CD14-positive monocyte (primary cell): ENCODE measurements at places on chromosomes 6 and 20. TPM values are rescaled to one million over a fixed set of nuclear protein-coding genes. Genes with fewer than 3 reads are reported as not detected.

The GTSF1L gene
- polyA plus RNA-seq = not detected

The ADAM33 gene
- not detected for polyA plus RNA-seq

The RGL2 gene
- 15.5 TPM for polyA plus RNA-seq

The TMX4 gene
- 55.2 TPM for polyA plus RNA-seq

The RSPO3 gene
- polyA plus RNA-seq = not detected

The TFAP2D gene
- polyA plus RNA-seq = not detected

The OGFR gene
- polyA plus RNA-seq = 114 and 147 TPM in 2 replicates

The BPI gene
- polyA plus RNA-seq = 8.7 TPM

The CST2 gene
- not detected for polyA plus RNA-seq

The FLOT1 gene
- polyA plus RNA-seq = 153 TPM

The HSF2 gene
- 2.6 and 8.8 TPM in 2 replicates for polyA plus RNA-seq

The GHRH gene
- not detected for polyA plus RNA-seq

The IRAK1BP1 gene
- polyA plus RNA-seq = 0.03 and 0.04 TPM in 2 replicates

The IPCEF1 gene
- 10.6 and 29.7 TPM in 2 replicates for polyA plus RNA-seq

The ADGRF5 gene
- polyA plus RNA-seq = not detected

The RIPOR2 gene
- polyA plus RNA-seq = 154 TPM

The MCCD1 gene
- polyA plus RNA-seq = not detected

The SLC2A10 gene
- not detected for polyA plus RNA-seq

The TFAP2C gene
- not detected for polyA plus RNA-seq

The EFCAB8 gene
- not detected for polyA plus RNA-seq

The STMN3 gene
- 0.15 TPM for polyA plus RNA-seq

The PDE10A gene
- not detected in 2 replicates for polyA plus RNA-seq

The FERMT1 gene
- polyA plus RNA-seq = not detected

The C6orf118 gene
- not detected for polyA plus RNA-seq

The IL17A gene
- not detected for polyA plus RNA-seq

The TTLL9 gene
- not detected for polyA plus RNA-seq

The HLA-DPB1 gene
- 682 TPM for polyA plus RNA-seq

The MEI4 gene
- not detected for polyA plus RNA-seq

The RRAGD gene
- 1.6 and 7.4 TPM in 2 replicates for polyA plus RNA-seq

The TP53TG5 gene
- polyA plus RNA-seq = 0.11 TPM

The RNF182 gene
- not detected for polyA plus RNA-seq

The BPIFB1 gene
- polyA plus RNA-seq = not detected

The TPX2 gene
- polyA plus RNA-seq = not detected

The CLIC5 gene
- polyA plus RNA-seq = not detected in 2 replicates

The PLTP gene
- 3.0 TPM for polyA plus RNA-seq

The ISM1 gene
- not detected in 2 replicates for polyA plus RNA-seq

The CST1 gene
- not detected for polyA plus RNA-seq

The CFAP61 gene
- polyA plus RNA-seq = not detected

The CRISP2 gene
- polyA plus RNA-seq = not detected

The ZHX3 gene
- 0.58 TPM for polyA plus RNA-seq

The SLC17A3 gene
- polyA plus RNA-seq = not detected in 2 replicates

The RBPJL gene
- not detected for polyA plus RNA-seq

The CEP250 gene
- polyA plus RNA-seq = 0.81 TPM

The GFRAL gene
- polyA plus RNA-seq = not detected in 2 replicates

The TREM2 gene
- polyA plus RNA-seq = 0.54 TPM

The BPIFB4 gene
- not detected for polyA plus RNA-seq

The PAX1 gene
- not detected for polyA plus RNA-seq

The RIPPLY2 gene
- not detected for polyA plus RNA-seq

The TMC2 gene
- polyA plus RNA-seq = not detected in 2 replicates

The OTOR gene
- polyA plus RNA-seq = not detected in 2 replicates

The MPC1 gene
- 104 TPM for polyA plus RNA-seq

The OR2H1 gene
- not detected for polyA plus RNA-seq

The CD164 gene
- polyA plus RNA-seq = 272 TPM
